ENCODE measurements at places on chromosomes 2 and 18.

DNA sequence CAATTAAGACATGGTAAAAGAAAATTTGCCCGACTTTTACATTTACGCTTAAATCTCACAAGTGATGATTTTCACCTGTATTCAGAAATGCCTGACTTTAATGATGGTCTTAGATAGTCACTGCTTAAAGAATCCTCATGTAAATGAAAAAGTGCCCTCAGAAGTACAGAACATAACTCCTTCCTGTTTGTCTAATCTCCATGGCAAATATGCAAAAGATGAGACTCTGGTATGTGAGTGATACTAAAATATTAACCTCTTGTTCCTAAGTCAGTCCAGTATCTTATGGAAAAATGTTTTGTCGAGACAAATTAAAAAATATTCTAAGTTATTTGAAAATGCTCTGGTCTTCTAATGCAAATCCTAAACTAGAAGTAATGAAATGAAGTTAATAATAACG is 29.2 kb downstream of the KCTD1 start:
- DNase-seq: no peak

- DNase-seq: no peak
Measured at GRCh38 chr2:218218268-218219185, 1.5 kb downstream of the ARPC2 start.

DNA sequence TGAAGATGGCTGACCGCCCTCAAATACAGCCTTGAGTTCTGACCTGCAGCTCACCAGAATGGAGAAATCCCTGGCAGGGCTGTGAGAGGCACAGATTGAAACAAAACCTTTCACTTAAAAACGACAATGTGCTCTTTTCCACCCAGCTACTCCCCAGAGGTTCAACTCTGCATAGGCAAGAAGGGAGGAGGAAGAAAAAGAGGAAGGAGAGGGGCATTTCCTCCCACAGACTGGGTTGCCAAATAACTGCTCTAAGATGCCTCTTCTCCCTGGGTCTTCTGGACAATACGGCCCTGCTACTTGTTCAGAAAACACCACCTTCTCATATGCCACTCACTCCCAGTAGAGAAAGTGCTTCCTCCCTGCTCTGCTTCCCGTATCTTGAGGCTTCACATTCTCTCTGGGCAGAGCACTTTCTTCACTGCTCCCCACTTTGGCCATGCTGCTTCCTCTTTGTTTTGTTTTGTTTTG is 136.4 kb upstream of the SLC1A4 start:
- no peak for DNase-seq

DNA sequence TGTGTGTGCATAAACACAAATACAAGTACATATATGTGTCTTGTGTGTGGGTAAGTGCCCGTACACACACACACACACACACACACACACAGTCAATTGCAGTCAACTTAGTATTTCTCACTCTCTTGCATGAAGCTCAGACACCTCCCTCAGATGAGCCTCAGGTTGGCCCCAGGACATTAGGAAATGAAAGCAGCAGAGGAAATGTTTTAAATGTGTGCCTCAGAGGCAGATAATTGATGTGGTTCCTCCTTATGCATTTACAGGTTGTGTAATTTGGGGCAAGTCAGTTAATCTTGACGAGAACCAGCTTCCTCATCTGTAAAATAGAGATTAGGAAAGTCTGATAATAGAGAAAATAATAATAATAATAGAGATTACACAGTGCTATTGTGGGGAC is 814.0 kb upstream of the ID2 start:
- DNase-seq: no peak

GRCh38 chr2:96819128-96819875 is 3.2 kb downstream of the CNNM3 start:
- DNase-seq: no peak

DNA sequence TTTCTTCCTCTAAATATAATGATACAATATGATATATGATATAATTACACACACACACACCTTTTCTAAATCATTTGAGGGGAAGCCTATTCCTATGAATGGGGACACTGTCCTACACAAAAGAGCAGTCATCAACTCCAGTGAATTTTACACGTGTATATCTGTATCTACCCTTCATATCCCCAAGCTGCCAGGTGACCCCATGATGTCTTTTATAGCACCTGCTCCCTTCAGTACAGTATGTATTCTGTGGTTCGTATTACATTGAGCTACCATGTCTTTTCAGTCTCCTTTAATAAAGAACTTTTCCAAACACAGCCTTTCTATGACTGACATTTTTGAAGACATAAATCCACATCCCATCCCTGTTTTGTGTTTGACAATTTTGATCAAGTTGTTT is 19.0 kb downstream of the TBC1D8 start:
- DNase-seq: no peak

All from activated T-cell treated with anti-CD3 and anti-CD28 coated beads for 48 hours (primary cell).